ENCODE measurements at places on chromosomes 1 and 21. TPM values are rescaled to one million over a fixed set of nuclear protein-coding genes. Genes with fewer than 3 reads are reported as not detected.

- H3K27ac ChIP-seq = no peak overlapping the region
- no peak overlapping the region for H3K4me3 ChIP-seq
- H3K27me3 ChIP-seq = no peaks in the 10 kb centered on the region
- H3K36me3 ChIP-seq = peaks cover 95% of the 10 kb centered on the region
- no peaks in the 10 kb centered on the region for H3K4me1 ChIP-seq
- no peak for DNase-seq
These were observed 14.9 kb upstream of the CENPS start for GRCh38 chr1:10415211-10415930.

GRCh38 chr1:15151377-15151806 lies 2.2 kb upstream of the TMEM51 start:
- peaks cover 8% of the 10 kb centered on the region for H3K27me3 ChIP-seq
- H3K36me3 ChIP-seq = no peaks in the 10 kb centered on the region
- H3K4me1 ChIP-seq = peaks cover 5% of the 10 kb centered on the region

DNA sequence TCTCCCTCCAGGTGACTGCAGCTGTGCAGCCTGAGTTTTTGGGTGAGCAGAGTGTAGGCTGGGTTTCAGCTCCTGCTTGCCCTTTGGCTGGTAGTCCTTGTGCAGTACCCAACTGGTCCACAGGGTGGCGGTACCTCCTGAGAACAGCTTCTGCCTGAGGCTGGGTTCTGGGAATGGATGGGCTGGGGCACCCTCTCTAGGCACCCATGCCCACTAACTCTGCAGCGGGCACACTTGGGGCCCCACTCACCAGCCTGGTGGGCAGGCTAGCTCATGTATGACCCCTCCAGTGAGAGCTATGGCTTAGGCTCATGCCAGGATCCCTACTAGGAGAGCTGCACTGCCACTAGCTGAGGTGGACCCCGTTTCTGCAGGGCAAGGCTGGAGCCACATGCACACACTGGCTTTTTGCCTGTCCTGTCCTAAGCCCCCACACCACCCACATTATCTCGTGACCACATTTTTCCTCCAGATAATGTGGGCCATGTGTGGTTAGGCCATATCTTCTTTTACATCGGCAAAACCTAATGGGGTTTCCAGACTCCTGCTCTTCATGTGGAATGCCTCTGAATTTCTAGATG lies 15.5 kb upstream of the GSTM4 start:
- peaks cover 6% of the 10 kb centered on the region for H3K4me1 ChIP-seq
- H3K36me3 ChIP-seq = no peaks in the 10 kb centered on the region
- no peaks in the 10 kb centered on the region for H3K27me3 ChIP-seq
- no peak overlapping the region for H3K27ac ChIP-seq
- no peak overlapping the region for H3K4me3 ChIP-seq

- H3K4me3 ChIP-seq = no peak overlapping the region
- DNase-seq = no peak
- no peaks in the 10 kb centered on the region for H3K4me1 ChIP-seq
- no peaks in the 10 kb centered on the region for H3K36me3 ChIP-seq
- H3K27me3 ChIP-seq = no peaks in the 10 kb centered on the region
These were observed 71.3 kb downstream of the RASAL2 start for GRCh38 chr1:178165196-178165595.

GRCh38 chr1:218374401-218375353 lies 29.5 kb downstream of the TGFB2 start:
- H3K4me1 ChIP-seq = no peaks in the 10 kb centered on the region
- DNase-seq = no peak
- H3K27me3 ChIP-seq = no peaks in the 10 kb centered on the region
- no peak overlapping the region for H3K27ac ChIP-seq

- H3K27ac ChIP-seq = no peak overlapping the region
- no peaks in the 10 kb centered on the region for H3K27me3 ChIP-seq
- H3K36me3 ChIP-seq = no peaks in the 10 kb centered on the region
- peaks cover 4% of the 10 kb centered on the region for H3K4me1 ChIP-seq
- no peak for DNase-seq
- H3K4me3 ChIP-seq = peak overlapping the region; percentile 72
These were observed 1.1 kb downstream of the FALEC start for GRCh38 chr1:150516616-150517015.

- no peak overlapping the region for H3K27ac ChIP-seq
- H3K36me3 ChIP-seq = peaks cover 88% of the 10 kb centered on the region
- no peaks in the 10 kb centered on the region for H3K4me1 ChIP-seq
- H3K27me3 ChIP-seq = no peaks in the 10 kb centered on the region
- H3K4me3 ChIP-seq = no peak overlapping the region
These were observed 44.8 kb downstream of the URB1 start for GRCh38 chr21:32347977-32348376.

GRCh38 chr1:178528953-178529335 lies 16.0 kb downstream of the TEX35 start:
- no peaks in the 10 kb centered on the region for H3K36me3 ChIP-seq
- DNase-seq = no peak
- H3K27ac ChIP-seq = no peak overlapping the region
- H3K4me1 ChIP-seq = no peaks in the 10 kb centered on the region
- H3K4me3 ChIP-seq = no peak overlapping the region

The RIIAD1 gene
- total RNA-seq = not detected

- H3K27me3 ChIP-seq = no peaks in the 10 kb centered on the region
- no peak for DNase-seq
- no peaks in the 10 kb centered on the region for H3K4me1 ChIP-seq
- H3K4me3 ChIP-seq = no peak overlapping the region
These were observed 35.3 kb downstream of the EPHB2 start for GRCh38 chr1:22745669-22746585.

GRCh38 chr1:243931957-243932356 lies 81.9 kb upstream of the AKT3 start:
- peak overlapping the region; percentile 39 for H3K4me3 ChIP-seq
- H3K27me3 ChIP-seq = no peaks in the 10 kb centered on the region
- DNase-seq = no peak
- H3K4me1 ChIP-seq = peaks cover 11% of the 10 kb centered on the region
- no peak overlapping the region for H3K27ac ChIP-seq
